MCF 10A (cell line): ENCODE measurements at places on chromosomes 5 and 9.

DNA sequence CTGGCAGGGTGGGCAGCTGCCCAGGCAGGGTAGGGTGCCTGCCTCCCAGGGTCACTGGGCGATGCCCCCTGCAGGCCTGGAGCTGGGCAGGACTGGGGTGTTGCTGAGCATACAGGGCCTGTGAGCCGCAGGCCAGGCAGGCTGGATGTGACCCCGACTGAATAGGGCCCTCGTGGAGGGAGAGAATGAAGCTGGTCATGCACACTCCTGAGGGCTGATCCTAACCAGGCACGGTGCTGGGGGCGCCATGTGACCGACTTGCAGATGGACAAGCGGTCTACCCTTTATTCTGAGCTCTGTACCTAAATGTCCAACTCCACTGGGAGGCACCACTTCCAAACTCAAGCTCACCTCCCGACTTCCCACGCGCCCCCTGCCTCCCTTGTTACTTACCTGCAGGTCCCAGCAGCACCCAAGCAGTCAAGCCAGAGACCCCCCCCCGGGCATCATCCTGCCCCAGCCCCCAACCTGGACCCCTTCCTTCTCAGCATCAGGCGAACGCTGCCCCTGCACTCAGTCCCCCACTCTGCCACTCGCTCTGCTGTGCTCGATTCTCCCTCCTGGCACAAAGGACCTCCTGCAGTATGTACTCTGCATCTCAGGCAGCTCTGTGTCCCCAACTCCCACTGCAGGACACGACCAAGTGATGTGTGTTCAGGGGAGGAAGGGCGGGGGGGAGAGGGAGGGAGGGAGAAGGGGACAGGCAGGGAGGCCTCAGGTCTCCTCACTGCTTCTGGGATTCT lies 76.8 kb upstream of the PHYKPL start:
- no peak for DNase-seq

DNA sequence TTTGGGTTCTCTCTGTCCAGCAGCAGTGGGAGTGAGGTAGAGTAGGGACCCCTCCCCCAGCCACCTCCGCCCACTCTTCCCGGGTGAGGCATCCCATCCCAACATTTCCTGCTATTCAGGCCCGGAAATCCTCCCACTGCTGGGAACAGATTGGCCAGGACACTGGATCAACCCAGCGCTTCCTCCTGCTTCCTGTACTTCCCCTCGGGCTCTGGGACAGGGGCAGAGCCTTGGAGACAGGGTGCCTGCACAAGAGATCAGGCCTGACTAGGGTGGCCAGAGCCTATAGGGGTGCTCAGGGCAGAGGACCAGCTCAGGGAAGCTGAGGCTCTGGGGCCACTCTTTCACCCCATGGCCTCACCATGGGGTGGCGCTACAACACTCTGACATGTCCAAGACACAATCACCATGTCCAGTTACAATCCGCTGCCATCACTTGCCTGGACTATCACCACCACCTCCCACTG lies 14.5 kb downstream of the SH2D3C start:
- DNase-seq: peak; percentile 14

GRCh38 chr5:36669015-36669651 lies 62.7 kb downstream of the SLC1A3 start:
- DNase-seq: no peak

DNA sequence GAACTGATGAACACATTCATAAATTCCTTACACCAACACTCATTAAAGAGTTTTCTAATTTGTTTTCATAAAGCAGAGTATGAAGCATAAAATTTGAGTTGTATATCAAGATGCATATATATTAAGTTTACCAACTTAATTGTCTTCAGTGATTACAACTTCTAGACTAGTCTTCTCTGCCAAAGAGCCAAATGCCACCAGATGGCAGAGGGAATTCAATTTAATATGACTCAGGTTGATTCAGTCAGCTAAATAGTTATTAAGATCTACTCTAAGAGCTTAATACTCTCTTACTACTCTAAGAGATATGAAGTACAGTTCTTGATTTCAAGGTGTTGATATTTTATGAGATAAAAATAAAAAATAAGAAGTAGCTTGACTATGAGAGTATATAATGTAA lies 53.4 kb downstream of the CDH10 start:
- no peak for DNase-seq

DNA sequence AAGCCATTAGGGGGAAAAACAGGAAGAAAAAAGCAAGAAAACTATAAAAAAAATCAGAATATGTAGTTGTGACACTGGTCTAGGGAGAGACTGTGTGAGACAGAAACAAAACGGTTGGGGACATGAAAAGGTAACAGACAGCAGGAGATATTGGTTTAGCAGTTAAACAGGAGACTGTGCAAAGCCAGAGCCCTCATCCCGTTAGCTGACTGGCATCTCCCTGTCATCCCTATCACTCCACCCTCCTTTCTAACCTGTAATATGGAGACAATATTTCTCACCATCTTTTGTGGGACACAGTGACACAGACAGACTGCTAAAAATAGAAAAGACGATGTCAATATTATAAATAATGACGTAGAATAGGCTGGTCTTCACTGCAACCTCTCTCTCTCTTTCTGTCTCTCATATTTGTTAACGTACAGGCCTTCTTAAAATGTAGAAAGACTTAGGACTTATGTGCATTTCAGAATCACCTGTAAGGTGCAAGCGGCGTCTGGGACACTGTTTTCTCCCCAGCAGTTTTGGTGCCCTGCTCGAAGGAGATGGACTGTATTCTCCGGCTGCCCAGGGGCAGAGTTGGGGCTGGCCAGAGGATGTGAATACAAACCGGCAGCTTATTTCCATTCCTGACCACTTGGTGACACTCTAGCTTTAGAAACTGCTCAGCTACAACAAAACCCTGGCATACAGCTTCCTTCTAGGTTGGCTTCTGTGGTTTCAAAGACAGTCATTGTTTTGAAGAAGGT lies 190.6 kb downstream of the MAT2B start:
- DNase-seq: peak; percentile 90

DNA sequence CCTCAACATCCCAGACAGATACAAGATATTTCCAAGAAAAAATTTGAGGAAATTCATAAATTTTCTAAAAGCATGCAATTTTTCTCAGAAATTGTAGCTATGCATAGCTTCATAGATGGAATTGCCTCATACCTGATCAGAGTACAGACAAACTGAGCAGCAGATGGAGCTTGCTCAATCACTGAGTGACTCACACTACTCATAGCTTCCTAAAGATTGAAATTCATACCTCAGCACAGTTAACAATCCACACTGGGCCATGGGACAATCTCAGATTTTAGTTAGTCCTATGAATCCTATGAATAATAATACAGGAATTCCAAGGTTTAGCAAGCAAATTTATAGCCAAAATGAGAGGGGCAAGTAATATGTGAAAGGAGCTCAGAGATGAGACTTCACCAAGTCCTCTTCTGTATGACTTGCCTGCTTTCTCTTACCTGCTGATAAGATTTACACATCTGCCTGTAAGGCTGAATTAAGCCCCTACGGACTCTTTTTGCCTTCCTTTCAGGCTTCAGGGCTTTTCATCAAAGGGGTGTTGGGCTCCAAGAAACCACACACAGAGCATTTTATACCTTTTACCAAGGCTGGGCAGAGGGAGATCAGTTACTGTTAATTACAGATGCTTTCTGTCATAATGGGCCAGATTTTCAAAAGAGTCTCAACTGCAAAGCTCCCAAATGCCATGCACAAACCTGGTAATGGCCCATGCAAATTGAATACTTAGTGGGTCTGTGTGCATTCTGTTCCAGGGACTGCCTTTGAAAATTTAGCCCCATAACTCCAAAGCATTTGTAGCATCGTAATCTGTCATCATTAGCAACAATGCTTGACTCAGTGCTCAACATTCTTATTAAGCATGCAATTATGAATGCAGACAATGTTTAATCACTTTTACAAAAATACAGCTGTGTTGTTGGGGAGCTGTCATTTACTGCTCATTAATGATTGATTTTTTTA lies 439.3 kb downstream of the DTWD2 start:
- DNase-seq: peak; percentile 85

DNA sequence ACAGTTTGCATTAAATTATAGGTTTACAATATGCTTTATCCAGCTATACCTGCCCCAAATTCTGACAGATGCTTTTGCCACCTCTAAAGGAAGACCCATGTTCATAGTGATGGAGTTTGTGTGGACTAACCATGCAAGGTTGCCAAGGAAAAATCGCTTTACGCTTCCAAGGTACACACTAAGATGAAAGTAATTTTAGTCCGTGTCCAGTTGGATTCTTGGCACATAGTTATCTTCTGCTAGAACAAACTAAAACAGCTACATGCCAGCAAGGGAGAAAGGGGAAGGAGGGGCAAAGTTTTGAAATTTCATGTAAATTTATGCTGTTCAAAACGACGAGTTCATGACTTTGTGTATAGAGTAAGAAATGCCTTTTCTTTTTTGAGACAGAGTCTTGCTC lies 41.0 kb downstream of the FXN start:
- DNase-seq: no peak

- DNase-seq: no peak
Observed at GRCh38 chr9:91307279-91307678, 54.4 kb downstream of the AUH start.

DNA sequence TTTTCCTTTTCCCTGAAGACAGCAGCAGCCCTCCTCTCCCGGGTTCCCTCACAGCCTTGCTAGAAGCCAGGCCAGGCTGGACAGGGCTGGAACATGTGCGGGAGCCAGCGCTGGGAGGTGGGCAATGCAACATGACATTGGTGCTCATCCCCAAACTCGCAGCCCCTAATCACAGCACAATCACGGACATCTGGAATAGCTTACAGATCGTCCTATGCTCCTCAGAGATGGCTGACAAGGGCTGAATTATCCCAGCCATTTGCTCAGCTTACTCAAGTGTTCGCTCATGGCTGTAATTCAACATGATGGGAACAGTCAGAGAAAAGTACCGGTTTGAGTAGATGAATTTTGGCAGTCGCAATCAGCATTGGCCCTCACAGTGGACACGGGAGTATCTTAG lies 49.8 kb downstream of the FSTL4 start:
- no peak for DNase-seq

GRCh38 chr5:172606156-172606785 lies 34.8 kb upstream of the NEURL1B start:
- DNase-seq: no peak

DNA sequence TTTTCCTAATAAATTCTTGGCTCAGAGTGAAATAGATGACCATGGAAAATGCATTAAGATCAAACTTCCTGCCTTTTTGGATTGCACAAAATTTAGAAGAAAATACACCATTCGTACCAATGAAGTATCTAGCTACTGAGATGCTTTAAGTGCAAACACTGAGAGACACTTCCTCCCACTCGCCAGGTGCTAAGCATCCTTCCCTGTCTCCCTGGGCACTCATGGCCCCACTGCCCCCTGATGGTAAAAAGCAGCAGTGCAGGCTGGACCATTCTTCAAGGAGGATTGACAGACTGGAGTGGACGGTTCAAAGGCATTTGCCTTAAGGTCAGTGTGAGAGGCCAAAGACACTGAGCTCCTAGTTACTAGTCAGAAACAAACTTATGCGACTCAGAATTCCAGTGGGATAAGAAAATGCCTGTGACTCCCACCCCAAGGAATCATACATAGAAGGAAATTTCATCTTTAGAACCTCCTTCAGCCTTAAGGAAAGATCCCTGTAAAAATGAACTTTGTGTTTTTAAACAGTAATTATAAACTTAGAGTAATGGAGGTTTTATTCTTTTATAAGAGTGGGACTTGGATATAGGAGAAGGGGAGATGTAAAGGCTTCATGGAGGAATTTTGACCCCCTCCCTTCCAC lies 86.0 kb upstream of the SLC30A5 start:
- DNase-seq: peak; percentile 75

DNA sequence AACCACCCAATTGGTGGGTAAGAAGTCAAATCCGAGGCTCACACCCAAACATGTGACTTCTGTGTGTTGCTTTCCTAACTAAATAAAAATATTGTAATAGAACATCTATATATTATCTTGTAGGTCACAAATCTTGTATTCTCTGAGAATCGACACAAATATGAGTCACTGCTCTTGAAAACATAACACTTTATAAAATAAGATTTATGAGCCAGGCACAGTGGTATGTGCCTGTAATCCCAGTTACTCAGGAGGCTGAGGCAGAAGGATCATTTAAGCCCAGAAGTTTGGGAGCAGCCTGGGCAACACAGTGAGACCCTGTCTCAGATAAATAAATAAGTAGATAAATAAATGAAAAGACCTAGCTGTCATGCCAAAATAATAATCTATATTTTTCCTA lies 624.1 kb downstream of the ANXA1 start:
- DNase-seq: no peak

DNA sequence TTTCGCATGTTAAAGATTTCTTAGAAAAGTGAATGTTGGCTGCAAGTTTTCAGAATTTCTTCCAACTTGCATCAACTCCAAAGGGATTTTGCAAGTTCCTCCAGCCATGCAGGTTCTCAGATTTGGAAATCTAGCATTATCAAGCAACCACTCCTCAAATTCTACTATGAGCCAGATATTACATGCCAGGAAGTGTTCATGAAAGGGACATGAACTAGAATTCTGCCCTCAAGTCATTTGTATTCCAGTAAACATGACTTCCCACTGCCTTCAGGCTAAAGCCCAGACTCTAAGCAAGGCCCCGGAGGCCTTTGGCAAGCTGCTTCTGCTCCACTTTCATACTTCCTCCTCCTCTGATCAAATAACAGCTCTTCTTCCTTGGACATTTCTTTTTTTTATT lies 111.3 kb upstream of the PAPPA start:
- no peak for DNase-seq

- DNase-seq: no peak
Observed at GRCh38 chr9:31210978-31211570, 1173.4 kb upstream of the ACO1 start.

- no peak for DNase-seq
Observed at GRCh38 chr5:153884612-153884957, 154.1 kb downstream of the FAM114A2 start.

DNA sequence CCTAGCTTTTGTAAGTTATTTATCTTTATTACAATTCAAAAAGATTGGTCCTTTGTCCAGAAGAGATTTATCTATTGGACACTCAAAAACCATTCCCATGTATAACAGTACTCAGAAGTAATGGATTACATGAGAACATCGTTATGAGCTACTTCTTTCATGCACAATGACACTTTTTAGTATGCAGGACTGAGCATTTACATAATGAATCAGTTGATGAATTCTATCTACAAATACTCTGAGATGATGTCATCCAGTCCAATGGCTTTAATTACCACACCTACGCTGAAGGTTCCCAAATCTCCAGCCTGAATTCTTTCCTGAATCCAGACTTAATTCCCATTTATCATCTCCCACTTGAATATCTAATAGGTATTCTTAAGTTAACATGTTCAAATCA lies 75.3 kb downstream of the PTBP3 start:
- DNase-seq: no peak

- no peak for DNase-seq
Observed at GRCh38 chr9:130874783-130875182, 21.8 kb downstream of the QRFP start.

DNA sequence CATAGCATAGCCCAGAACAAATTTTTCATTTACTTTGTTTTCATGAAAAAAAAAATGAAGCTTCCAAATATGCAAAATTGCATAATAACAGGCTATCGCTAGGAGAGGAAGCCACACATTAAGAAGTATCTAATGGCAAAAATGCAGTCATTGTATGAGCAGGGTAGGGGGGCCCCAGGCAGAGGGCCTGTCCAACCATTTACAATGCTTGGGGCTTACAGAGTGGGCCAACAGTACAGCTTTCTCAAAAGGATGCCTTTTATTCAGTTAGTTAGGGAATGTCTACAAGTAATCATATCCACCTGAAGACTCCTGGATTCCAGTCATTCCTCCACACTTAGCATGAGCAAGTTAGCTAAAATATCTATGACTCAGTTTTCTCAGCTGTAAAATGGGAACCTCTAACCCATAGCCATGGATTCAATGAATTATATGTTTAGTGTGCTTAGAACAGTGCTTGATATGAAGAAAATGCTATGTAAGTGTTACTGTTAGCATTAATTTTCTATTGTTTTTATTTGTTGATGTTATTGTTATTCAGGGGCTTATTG lies 117.7 kb downstream of the GAS1 start:
- no peak for DNase-seq
